A172 (cell line): ENCODE measurements at places on chromosomes 7 and 10. TPM values are rescaled to one million over a fixed set of nuclear protein-coding genes. Genes with fewer than 3 reads are reported as not detected.
A peak's percentile ranks its signal among the peaks of the same experiment; 100 is the strongest.

PTPN20 gene
- total RNA-seq, result not detected in 2 replicates

PDE6C gene
- total RNA-seq, result not detected in 2 replicates

SLC26A5 gene
- total RNA-seq, result not detected in 2 replicates

SCART1 gene
- total RNA-seq, result not detected in 2 replicates

SPDYE9 gene
- total RNA-seq, result not detected in 2 replicates

STEAP1B gene
- total RNA-seq, result not detected in 2 replicates

NRCAM gene
- 0.16 and 0.86 TPM in 2 replicates for total RNA-seq

TMEM229A gene
- not detected in 2 replicates for total RNA-seq

TMEM225B gene
- not detected in 2 replicates for total RNA-seq

ASIC3 gene
- 0.31 and 0.53 TPM in 2 replicates for total RNA-seq

PLXDC2 gene
- 7.0 and 21.8 TPM in 2 replicates for total RNA-seq

PAPOLB gene
- not detected in 2 replicates for total RNA-seq

CDNF gene
- 1.2 and 1.8 TPM in 2 replicates for total RNA-seq

PRR15 gene
- 0.41 TPM in 1 of 2 replicates, not detected in the other for total RNA-seq

ADAM12 gene
- 7.1 and 8.1 TPM in 2 replicates for total RNA-seq

CUL2 gene
- 38.9 and 42.7 TPM in 2 replicates for total RNA-seq

DYNC1I1 gene
- 1.1 and 2.4 TPM in 2 replicates for total RNA-seq

TMEM60 gene
- 55.6 and 65.4 TPM in 2 replicates for total RNA-seq

DNA sequence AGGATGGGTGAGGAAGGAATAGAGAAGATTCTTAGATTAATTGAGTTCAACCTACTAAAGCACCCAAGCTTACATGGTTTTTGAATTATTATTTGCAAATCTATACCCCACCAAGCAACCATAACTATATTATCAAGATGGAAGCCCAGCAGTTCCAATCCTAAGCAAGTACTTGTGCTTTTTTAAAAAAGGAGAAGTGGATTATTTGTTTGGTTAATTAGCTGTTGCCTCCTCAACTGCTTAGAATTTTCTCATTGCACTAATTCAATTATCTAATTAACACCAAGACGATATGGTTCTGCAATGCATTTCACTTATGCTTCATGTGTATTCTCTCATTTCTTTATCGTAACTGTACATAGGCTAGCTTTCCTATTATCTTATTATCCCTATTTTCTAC is 27.3 kb upstream of the WIPF3 start:
- DNase-seq, result no peak

GRCh38 chr10:101708073-101708472 is 13.1 kb upstream of the FBXW4 start:
- DNase-seq, result no peak

DNA sequence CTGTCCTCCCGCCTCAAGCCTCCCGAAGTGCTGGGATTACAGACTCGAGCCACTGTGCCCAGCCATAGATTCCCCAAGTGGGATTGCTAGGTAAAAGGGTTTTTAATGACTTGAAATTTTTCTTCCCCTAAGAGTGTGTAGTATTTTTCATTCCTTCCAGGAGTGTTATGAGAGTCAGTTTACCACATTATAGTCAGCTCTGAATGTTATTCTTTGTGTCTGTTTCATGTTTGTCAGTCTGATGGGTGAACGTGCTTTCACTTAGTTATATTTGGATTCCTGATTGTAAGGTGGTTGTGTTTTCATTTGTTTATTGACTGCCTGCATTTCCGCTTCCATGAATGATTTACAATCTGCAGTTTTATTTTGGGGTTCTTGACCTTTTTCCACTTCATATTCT is 6.3 kb downstream of the ZNF212 start:
- no peak for DNase-seq

DNA sequence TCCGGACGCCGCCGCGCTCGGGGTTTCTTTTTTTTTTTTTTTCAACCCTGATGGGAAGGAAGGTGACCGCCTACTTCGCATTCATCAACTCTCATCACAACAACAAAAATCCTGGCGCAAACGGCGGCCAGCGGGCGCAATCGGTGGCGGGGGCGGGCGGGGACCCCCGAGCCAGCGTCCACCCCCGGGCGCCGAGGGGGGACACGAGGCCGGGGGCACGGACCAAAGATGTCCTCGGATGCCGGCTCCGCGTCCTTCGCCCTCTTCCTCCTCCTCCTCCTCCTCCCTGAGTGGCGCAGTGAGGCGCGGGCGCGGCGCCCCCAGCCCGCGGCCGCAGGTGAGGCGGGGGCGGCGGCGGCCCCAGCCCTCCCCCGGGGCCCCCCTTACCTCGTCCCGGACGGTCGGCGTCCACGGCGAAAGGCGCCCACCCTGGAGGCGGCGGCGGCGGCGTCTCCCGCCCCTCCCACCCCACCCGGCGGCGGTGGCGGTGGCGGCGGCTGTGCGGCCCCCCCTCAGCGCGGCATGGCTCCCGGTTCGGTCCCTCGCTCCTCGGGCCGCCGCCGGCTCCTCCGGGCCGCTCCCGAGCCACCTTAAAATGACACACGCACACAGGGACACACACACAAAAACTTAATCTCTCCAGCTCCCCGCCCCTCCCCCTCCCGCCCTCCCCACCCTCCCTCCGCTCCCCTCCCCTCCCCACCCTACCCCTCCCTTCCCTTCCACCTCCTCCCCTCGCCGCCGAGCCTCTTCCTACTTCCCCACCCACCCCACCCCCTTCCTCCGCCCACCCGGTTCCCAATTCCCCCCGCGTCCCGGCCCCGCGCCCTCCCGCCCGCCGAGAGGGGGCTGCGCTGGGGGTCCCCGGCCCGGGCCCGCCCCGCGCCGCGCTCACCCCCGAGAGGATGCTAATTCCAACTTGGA is at the start of gene CTBP2:
Gene CTBP2, minus strand, starts transcription at position 632 of the 924 bp plus-strand sequence.
- no peak for DNase-seq

- peak; percentile 81 for DNase-seq
Measured at GRCh38 chr10:102342958-102343357, 52.5 kb upstream of the NFKB2 start.

DNA sequence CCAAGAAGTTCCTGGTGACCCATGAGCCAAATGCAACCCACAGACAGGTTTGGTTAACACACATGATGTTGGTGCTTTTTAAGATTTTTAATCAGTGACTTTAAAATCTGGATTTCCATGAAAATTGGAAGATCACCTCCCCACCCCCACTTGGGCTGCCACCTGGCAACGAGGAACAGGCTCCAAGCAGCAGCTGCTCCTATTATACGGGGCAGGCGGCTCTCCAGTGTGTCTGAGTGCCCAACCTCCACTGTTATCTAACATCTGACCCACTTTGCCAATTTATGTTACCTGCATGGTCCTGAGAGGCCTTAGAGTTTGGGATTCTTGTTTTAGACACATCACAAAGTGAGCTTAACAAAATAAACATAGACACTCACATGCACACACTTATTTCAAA is 56.4 kb downstream of the SGMS1 start:
- no peak for DNase-seq

DNA sequence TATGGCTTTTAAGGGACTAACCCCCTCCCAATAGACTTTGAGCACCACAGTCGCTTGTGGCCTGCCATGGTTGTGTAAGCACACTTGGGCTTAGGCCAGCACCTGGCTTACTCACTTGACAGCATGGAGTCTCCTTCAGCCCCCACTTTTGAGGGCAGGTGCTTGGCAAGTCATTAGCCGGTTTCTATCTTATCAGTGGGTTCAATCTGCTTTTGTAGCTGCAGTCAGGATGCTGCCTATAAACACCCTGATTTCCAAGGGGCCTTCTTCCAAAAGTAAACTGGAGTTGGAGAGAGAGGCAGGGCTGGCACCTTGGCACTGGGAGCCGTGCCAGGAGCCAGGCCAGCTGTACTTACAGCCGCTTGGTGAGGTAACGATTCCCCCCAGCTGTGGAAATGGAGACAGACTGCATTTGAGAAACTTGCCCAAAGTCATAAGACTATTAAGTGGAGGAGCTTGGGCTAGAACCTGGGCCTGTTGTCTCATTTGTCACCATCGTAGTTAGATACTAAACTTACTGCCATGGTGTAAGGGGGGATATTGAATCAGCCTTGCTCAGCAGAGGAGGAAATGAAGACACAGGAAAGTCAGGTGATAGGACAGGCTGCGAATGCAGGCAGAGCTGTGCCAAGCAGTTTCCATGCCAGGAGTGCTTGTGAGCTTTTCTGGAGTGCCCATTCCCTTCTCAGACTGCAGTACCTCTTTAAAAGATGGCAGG is 92.2 kb upstream of the EFCAB10 start:
- peak; percentile 42 for DNase-seq

DNA sequence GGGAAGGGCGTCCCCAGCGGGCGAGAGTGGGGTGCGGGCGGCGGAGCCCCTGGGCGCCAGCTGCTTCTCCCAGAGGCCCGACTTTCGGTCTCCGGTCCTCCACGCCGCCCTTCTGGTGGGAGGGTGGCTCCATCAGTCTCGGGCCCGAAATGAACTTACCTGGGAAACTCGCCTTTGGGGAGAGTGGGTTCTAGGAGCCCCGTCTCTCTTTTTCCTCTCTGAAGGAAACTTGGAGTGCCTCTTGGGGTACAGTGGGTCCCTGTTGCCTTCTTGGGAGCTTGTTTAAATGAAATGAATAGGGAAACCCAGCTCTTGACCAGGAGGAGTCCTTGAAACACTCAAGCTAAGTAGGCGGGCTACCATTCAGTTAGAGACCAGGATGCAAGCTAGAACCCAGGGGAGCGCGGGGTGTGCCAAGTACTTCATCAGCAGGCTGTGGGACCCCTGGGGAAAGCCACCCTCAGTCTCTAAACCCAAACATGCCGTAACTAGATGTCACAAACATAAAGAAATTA is 1.3 kb downstream of the SLC26A4 start:
- no peak for DNase-seq

- peak; percentile 30 for DNase-seq
Measured at GRCh38 chr10:91162050-91162494, 58.4 kb upstream of the PCGF5 start.

GRCh38 chr10:116602648-116603400 is 12.1 kb downstream of the PNLIPRP1 start:
- no peak for DNase-seq

DNA sequence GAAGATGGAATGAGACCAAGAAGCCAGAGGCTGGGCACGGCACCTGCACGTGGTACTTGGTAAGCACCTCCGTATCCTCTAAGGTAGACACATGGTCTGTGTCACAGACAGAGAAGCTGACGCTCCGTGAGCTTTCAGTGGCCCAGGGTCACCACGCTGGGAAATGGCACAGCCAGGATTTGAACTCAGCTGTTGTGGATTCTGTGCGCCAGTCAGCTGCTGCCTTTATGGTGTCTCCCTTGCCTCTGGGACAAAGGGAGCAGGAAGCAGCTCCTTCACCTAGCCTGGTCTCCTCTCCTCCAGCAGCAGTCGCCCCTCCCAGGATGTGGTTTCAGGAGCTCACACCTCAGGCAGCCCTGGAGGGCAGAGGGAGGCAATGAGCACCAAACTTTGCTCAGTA is 110.8 kb downstream of the ARHGAP22 start:
- DNase-seq, result peak; percentile 43

- peak; percentile 50 for DNase-seq
Measured at GRCh38 chr10:5951167-5951711, 26.1 kb downstream of the IL15RA start.

- DNase-seq, result no peak
Measured at GRCh38 chr7:80643336-80643915, 5.0 kb downstream of the CD36 start.

DNA sequence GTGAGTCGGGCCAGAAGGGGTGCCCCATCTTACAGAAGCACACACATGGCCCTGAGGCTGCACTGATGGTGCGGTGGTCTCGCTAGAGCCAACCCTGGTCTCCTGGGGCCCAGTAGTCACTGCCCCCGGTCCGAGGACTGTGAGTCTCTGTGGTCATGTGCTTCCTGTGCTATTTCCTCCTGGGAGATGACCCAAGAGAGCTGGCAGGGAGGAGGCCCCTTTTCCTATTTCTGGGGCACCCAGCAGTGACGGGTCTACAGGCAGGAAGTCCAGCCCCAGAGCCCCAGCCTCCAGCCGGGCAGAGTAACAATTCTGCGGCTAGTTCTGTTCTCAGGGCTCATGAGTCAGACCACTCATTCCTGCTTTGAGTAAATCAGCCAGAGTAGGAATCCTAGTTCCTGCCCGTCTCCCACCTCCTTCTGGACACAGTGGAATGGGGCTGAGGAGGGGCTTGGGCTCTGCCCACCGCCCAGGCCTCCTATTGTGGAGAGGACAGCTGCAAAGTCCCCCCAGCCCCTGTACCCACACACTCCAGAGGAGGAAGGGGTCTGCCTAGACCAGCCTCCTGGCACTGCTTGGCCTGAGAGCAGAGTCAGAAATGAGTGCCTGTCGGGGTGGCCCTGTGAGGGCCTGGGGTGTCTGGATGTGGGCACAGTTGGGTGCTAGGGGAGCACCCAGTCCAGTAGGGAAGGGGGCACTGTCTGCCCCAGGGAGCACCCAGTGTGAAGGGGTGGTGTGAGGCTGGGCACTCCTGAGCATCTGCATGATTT is 80.5 kb upstream of the PPIF start:
- peak; percentile 97 for DNase-seq

DNA sequence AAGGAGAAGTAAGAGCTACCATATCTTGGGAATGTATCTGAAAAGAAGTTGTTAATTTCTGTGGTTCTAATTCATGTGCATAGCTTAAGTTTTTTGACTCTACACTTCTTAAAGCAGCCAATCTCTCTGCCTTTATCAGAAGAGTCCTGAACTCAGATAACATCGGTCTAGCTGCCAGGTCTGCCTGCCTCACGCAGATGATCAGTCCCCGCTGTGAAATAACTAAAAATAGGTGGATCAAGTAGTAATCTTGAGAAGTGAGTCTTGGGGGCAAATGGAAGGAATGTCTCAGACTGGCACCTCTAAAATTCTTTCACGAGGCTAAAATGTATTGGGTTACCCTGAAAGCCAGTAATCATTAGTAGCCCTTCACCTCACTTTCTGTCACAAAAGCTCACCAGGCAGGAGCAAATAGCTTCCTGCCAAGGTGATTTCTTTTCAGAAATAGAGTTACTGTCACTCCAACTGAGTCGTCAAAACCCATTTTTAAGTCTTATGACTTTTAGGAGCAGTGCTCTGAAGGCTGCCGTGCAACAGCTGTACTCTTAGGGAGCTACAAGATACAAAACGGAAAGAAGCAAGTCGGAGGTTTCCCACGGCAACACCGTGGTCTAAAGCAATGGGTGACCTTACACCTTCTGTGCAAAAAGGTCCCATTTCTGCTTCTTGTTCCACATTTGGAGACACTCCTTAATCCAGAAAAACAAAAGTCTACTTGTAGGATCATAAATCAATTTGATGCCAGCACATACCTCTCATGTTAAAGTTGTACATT is 85.2 kb downstream of the ABCB5 start:
- no peak for DNase-seq

DNA sequence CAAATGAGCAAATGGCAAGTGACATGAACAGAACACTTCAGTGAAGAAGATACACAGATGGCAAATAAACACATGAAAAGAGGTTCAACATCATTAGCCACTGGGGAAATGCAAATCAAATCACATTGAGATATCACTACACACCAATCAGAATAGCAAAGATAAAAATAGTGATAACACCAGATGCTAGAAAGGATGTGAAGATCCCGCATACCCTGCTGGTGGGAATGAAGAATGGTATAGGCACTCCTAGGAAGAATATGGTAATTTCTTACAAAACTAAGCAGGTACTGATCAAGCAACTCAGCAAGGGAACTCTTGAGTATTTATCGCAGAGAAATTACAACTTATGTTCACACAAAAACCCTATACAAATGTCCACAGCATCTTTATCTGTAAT is 11.2 kb downstream of the LAMB4 start:
- DNase-seq, result no peak

GRCh38 chr7:101496017-101496416 is 133.1 kb downstream of the MYL10 start:
- DNase-seq, result no peak
